ENCODE measurements at places on chromosomes 13 and 19.

DNA sequence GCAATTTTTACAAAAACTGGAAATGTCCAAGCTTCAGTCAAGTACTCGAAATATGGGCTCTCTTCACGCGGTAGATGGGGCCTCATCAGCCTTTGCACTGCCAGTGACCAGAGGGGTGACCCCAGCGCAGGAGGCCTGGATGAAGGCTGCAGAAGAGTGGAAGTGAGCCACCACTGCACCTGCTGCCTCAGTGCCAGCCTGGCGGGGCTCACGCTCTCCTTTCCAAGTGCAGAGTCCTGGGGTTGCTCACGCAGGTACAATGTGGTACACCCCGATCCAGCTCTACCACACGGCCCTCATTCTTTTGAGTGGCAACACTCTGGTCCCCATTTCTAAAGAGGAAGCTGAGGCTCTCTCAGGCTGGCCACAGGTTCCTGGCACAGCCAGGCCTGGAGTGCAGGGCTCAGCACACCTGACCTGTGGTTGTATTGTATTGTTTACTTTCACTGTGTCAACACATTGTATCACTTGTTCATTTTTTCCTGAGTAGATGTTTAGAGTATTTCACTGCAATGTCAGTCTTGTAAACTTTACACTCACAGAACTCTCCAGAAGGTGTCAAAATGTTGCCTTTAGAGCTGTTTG lies 97.3 kb upstream of the SOX1 start:
- DNase-seq = no peak

DNA sequence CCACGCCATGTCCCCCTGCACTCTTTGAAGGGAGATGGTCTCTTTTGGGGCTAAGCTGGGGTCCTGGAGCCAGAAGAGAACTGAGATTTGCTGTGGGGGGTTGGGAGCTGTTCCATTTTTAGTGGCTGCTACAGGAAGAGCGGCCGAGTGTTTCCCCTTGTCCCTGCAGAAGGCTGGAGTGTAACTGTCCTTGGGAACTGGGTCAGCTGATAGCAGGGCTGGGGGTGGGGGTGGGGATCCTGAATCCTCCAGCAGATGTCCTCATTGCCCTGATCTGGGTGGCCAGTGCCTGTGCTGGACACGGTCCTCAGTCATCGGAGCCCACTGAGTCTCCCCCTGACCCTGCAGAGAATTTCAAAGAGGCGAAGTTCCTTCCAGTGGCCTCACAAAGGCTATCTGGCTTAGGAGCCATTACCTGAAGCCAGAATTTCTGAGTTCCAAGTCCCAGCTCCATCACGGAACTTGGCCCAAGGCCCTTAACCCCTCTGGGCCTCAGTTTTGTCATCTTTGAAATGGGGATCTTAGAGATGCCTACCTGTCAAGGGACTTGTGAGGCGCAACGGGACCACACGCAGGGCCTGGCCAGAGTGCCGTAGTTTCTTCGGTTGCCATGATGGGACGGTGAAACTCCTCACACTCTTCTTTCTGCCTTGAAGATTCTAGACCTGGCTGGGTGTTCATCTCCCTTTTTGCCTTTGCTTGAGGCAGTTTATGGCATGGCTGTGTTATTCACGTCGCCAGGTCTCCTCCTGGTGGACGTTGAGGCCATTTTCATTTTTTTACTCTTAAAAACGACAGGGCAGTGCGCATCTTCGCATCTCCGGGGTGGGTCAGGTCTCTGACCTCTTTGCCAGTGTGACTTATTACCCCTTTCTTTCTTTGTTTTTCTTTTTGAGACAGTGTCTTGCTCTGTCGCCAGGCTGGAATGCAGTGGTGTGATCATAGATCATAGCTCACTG lies 51.9 kb downstream of the DNM2 start:
- DNase-seq = no peak

DNA sequence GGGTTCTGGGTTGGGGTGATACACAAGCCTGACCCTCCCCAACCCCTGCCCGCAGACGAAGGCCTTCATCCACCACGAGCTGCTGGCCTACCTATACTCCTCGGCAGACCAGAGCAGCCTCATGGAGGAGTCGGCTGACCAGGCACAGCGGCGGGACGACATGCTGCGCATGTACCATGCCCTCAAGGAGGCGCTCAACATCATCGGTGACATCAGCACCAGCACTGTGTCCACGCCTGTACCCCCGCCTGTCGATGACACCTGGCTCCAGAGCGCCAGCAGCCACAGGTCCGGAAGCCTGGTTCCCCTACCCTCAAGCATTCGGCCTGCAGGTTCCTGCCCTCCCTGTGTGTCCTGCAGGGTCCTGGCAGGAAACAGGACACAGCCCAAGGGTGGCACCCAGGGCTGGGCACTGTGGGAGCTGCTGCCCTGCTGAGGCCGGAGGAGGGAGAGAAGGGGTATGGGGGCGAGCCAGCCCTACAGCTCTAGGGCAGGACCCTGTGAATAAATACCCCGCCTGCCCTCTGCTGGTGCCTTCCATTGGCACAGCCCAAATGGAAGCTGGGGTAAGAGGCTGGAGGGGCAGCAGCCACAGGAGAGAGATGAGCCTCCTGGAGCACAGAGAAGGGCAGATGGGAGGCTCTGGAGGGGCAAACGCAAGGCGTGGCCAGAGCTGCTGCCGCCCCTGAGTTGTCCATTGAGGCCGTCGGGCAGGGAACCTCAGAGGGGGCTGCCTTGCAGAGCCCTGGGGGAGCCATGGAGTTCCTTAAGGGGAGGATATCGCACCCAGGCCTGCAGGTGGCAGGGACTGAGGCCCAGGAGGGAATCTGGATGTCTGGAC lies 6.8 kb downstream of the TMED1 start:
- no peak for DNase-seq

- no peak for DNase-seq
Observed at GRCh38 chr13:67045357-67045756, 184.8 kb downstream of the PCDH9 start.

DNA sequence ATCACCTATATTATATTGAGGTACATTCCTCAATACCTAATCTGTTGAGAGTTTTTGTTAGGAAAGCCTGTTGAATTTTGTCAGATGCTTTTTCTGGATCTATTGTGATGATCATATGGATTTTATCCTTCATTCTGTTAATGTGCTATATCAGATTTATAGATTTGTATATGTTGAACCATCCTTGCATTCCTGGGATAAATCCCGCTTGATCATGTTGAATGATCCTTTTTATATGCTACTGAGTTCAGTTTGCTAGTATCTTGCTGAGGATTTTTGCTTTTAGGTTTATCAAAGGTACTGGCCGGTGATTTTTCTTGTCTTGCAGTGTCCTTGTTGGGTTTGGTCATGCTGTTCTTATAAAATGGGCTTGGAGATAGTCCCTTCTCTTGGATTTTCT lies 12.0 kb upstream of the ZNF331 start:
- DNase-seq = no peak

- DNase-seq = no peak
Observed at GRCh38 chr19:57559008-57559403, 657 bp downstream of the ZNF550 start.

DNA sequence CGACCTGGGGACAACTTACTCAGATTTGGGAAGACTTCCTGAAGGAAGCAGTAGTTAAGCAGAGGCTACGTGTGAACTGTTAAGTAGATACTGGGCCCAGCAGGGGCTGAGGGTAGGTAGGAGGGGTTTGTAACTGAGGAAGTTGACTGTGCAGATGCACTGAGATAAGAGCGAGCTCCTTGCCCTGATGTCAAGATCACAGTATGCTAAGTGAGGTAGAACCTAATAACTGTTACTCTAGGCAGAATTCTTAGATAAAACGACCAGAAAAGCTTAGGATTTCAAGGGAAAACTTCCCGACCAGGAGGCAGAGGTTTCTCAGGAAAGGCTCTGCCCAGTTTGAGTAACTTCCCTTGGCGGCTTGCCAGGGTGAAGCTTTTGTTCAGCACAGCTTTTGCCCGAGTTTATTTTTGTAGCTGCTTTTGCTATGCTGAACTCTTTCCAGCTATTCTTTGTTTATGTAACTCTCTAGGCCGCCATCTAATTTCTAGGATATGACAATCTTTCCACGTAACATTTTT lies 632.1 kb downstream of the DIAPH3 start:
- DNase-seq = no peak

- no peak for DNase-seq
Observed at GRCh38 chr13:38394777-38395496, 45.3 kb downstream of the UFM1 start.

GRCh38 chr19:11191273-11191755 lies 6.0 kb downstream of the KANK2 start:
- DNase-seq = no peak

DNA sequence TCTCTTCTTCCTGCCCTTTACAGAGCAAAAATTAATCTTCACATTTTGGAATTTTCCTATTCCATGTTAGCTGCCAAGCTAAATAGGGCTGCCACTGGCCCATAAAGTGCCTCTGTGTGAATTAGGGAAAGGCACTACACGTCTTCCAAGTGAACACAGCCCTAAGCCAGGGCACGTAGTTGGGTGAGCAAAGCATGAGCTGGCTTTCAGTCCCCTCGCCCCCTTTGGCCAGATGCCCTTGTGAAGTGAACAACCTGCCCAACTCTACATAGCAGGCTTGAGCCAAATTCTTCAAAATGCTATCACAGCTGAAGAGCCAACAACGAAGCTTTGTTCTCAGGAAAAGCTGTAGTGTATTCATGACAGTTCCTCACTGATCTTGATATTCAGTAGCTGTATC lies 213.1 kb downstream of the OXGR1 start:
- no peak for DNase-seq

GRCh38 chr13:37686501-37686900 lies 87.9 kb upstream of the POSTN start:
- DNase-seq = no peak

GRCh38 chr19:13585512-13585911 lies 79.2 kb upstream of the CACNA1A start:
- no peak for DNase-seq
